ENCODE measurements at places on chromosomes 2 and 18.

GRCh38 chr2:189834059-189834458 is 49.8 kb downstream of the PMS1 start:
- no peak for DNase-seq

DNA sequence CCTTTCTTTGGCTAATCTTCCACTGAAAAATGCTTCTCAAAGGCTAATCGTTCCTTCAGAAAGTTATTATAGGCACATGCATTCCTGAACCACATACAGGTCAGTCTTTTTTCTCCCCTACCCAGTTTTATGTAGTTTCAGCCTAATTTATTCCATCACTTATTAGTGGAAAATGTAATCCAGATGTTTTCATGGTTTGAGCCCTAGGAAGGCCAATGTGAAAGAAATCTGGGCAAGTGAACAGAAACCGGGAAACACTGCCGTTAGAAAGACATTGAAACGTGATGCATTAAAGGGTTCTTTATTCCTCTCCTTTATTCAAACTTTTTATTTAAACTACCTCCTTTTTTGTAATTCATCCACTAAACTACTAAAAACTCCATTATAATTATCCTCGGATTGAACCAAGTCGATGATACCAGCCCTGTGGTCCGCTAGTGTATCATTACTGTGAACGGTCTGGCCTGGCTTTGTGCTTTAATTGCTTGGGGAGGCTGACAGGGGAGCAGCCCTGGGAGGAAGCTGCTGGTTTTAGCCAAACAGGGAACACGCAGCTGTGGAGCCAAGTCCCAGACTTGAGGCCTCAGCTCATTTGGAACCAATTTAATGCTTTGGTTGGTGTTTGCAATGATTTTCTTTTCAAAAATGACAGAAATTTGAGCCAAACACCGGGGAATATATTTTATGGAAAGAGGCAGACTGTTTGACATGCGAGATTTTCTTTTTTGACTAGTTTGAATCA is 149.2 kb downstream of the ARHGAP28 start:
- no peak for DNase-seq

DNA sequence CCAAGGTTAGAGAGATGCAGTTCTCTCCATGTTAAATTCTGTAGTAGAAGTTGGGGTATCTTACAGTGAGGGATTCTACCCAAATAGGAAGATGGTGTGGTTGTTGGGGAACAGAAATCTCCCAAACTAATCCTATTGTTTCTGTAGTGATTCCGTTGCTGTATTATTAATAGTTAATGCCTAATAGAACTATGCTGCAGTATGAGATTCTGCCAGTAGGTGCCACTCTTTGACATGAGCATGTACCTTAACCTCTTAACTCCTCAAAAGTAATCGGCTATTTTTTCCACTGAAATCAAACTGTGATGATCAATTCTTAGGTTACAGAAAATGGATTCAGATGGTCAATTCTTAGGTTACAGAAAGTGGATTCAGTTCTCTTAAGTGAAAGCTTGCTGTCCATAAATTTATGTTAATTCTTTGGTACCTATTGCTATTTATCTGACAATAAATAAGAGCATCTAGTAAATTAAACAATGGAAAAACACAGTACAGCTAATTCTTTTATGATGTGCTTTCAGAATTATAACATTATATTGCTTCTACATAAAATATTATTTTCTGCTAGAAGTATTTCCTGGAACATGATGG is 97.9 kb upstream of the DLX2 start:
- no peak for DNase-seq

DNA sequence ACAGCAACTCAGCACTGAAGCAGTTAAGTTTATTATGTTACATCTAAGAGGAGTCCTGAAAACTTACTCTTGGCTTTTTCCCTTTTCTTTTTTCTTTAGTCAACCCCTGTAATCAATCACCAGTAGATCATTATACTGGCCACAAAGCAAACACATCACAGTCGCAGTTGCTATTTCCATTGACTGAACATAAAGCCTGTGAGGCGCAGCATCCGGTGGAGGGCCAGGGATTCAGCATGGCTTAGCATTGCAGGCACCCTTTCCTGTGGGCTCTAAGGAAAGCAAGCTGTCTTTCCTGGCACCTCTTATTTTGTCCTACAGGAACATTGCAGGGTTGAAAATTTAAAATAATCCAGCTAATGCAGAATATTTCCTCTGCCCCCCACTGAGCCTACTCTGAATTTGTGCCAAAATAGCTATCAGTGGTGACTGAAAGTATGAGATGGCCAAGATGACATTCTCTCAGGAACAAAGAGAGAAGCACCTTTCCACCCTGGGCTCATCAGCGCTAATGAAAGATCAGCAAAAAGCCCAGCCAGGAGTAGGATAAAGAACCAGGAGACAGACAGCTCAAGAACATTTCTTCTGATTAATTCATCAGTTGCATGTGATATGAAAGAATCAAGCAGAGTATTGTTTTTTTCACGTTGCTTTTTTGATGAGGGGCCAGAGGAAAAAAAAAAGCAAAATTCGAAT is 85.3 kb upstream of the SULT1C3 start:
- DNase-seq: no peak

DNA sequence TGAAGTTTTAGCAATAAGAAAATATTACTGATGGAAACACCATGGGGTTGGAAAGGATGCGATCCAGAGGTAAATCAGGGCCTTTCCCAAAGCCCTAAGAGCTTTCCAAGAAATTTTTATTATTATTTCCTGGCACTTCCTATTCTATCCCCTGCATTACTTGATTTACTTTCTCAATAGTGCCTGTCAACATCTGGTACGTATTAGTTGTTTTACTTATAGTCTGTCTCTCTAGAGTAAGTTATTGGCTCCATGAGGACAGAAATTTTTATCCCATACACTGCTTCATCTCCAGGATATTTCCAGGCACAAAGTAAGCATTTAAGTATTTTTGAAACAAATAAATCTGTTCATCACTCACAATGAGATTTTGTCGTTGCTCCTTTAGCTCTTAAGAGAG is 18.1 kb downstream of the PPP4R1 start:
- DNase-seq: no peak

GRCh38 chr18:7596147-7596546 is 29.0 kb downstream of the PTPRM start:
- DNase-seq: no peak

DNA sequence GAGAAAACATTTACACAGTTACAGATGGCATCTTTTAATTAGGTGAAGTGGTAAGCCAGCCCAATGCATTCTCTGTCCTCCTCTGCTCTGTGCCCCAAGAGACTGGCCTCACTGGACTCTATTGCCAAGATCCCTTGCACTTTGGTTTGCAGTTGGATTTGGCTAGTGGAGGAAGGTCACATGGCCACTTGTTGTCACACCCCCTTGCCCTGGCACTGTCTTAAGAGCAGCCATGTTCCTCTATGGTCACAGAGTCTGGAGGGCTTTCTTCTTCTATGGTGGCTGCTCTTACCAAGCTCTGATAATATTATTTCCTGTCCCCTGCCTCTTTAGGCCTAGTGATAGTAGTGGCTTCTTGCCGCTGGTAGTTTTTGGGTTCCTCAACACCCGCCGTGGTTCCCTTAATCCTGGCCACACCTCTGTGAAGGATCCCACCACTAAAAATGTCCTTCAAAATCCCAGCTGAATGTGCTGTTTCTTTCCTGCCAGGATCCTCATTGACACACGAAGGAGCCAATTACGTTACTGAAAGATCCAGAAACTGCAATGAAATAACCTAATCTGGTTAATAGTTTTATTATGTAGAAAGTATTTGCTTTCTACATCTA is 111.1 kb downstream of the CDC42EP3 start:
- no peak for DNase-seq

- no peak for DNase-seq
These were observed 30.7 kb downstream of the MAPK4 start for GRCh38 chr18:50590593-50590992.

GRCh38 chr2:156955701-156956100 is 301.8 kb upstream of the GALNT5 start:
- DNase-seq: no peak

- DNase-seq: no peak
These were observed 194.2 kb downstream of the INHBB start for GRCh38 chr2:120539937-120540718.

- DNase-seq: no peak
These were observed 40.6 kb upstream of the MRPL19 start for GRCh38 chr2:75605770-75606529.

- no peak for DNase-seq
These were observed 139.6 kb downstream of the TRABD2A start for GRCh38 chr2:84741182-84741822.

DNA sequence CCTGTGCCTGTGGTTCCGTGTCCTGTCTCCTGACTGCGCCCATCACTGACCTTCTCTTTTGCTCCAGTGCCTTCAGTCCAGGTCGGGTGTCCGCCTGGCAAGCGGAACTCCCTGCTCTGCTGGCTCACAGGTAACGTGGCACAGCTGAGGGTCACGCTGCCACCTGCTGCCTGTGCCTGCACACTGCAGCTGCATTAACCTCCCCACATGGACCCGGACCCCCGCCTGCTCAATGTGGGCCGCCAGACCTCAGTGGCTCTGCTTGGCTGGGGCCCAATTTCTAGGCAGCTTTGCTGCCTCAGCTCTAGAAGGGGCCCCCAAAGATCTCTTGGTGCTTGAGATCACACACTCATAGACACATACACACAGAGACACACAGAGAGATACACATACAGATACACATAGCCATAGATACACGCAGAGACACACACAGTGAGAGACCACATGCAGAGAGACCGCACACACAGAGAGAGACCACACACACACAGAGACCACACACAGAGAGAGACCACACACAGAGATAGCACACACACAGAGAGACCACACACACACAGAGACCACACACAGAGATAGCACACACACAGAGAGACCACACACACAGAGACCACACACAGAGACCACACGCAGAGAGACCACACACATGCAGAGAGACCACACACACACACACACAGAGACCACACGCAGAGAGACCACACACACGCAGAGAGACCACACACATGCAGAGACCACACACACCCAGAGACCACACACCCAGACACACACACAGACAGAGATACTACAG is 14.9 kb upstream of the CNNM3 start:
- peak; percentile 77 for DNase-seq

GRCh38 chr18:62846313-62846712 is 131.0 kb downstream of the PHLPP1 start:
- DNase-seq: no peak

- DNase-seq: no peak
These were observed 59.9 kb upstream of the TMEM87B start for GRCh38 chr2:111995148-111995547.

GRCh38 chr2:18154259-18154658 is 275.8 kb downstream of the KCNS3 start:
- no peak for DNase-seq

DNA sequence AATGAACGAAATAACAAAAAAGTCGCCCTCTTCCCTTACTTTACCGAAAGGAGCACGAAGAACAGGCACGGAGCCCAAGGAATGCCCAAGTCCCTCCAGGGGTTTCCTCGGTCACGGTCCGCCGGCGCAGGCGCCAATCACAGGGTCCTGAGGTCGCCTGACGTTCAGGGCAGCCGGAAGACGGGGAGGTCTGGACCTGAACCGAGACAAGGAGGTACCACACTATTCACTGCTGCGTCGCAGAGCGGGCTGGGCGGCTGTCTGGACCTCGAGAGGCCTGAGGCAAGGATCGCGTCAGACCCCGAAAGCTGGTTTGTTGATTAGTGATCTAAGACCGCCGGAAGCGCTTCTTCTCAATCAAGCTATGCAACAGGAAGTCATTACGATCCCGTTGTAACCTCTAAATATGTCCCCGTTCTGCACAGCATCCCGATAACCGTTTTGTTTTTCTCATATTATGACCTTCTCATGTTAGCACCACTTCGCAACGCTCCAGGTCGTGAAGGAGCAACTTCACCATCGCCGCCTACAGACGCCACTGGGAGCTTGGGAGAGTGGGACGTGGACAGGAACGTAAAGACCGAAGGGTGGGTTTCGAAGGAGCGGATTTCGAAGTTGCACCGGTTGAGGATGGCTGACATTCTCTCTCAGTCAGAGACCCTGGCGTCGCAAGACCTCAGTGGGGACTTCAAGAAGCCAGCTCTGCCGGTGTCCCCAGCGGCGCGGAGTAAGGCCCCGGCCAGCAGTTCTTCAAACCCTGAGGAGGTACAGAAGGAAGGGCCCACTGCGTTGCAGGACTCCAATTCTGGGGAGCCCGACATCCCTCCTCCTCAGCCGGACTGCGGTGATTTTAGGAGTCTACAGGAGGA is at the start of the genes SLC4A1AP and SUPT7L:
Gene SLC4A1AP (plus strand): TSS at position 605 of the 869 bp plus-strand sequence. CDS start 26 bp downstream, at position 631.
Gene SUPT7L (minus strand): TSS at position 330 of the 869 bp plus-strand sequence. CDS start 1,422 bp downstream, outside the sequence.
- DNase-seq: peak; percentile 85

GRCh38 chr2:178836807-178837206 is 29.6 kb upstream of the TTN start:
- DNase-seq: no peak

DNA sequence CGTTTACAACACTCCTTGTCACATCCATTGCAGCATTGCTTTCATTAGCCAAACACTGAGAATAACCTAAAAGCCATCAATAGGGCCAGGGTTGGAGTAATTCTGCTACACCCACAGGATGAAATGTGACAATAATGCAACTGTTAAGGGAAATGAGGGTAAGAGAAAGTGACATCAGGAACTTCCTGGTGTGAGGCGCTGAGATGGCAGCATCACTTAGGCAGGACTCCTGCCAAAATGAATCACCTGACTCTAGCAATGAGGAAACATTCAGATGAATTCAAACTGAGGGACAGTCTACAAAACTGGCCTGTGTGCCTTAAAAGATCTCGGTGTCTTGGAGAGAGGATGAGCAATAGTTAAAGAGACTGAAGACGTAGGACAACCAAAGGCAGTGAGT is 115.6 kb upstream of the AGAP1 start:
- no peak for DNase-seq

GRCh38 chr2:100197631-100198153 is 55.3 kb upstream of the AFF3 start:
- peak; percentile 53 for DNase-seq

- DNase-seq: no peak
These were observed 294.7 kb upstream of the EPAS1 start for GRCh38 chr2:46002507-46002883.

GRCh38 chr2:213159768-213160167 is 8.4 kb upstream of the IKZF2 start:
- DNase-seq: no peak

DNA sequence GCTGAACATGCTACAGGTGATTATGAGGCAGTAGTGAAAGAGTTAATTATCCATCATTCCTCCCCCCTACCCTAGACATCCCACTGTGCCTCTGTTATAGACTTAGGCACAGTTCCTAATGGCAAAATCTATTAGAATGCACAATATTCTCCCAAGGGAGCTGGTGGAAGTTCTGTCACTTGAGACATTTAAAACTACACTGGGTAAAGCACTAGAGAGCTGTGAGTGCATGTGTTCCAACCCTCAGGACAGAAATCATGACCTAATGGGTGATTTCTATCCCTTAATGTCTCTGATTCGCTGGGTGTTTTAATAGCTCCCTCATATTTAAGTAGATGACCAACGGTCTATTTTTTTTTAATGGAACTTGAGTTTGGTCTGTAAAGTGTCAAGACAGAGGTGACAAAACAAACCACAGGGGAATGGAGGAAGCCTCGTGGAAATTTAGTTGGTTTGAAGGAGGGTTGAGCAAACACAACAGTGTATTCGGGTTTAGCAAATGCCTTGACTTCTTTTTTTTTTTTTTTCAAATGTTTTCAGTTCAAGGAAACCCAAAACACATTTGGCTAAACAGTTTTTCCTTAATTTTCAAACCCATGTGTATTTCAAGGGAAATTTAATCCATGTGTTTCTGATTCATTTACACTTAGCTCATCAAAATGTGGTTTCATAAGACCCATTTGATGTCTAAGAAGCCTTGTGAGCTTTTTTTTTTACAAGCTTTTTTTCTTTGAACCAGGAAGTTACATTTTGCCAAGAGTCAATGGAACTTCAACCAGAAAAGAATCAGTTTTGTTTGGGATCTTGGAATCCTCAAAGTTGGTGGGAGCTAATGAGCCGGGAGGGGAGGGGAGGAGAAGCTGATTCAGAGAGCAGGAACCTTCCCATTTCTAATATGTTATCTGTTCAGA is 665.1 kb upstream of the ZEB2 start:
- no peak for DNase-seq

Measured in dorsolateral prefrontal cortex (tissue), 122 donors.